ENCODE measurements at places on chromosomes 16 and 17. TPM values are rescaled to one million over a fixed set of nuclear protein-coding genes. Genes with fewer than 3 reads are reported as not detected.

DNA sequence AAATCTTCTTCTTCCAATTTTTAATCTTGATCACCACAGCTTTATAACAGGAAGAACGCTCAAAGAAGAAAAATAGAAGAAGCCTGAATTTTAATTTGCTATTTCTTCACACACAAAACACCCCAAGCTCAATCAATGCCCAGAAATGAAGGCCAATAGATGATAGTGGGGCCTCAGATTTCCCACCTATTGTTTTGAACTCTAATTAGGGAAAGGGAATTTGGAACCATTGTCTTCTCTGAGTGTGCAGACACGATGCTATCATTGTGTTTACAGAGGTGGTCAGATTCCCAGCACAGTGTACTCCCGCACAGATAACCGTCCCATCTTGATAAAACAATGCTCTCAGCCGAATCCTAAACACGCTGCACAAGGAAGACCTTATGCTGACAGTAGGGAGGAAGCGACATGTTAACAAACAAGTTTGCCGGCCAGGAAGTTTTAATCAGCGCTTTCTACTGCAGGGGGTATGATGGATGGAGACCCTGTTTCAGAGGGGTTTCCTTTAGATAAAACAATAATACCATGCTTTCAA is 684.7 kb downstream of the MAF start:
- H3K4me3 ChIP-seq = no peak overlapping the region
- DNase-seq = no peak
- no peaks in the 10 kb centered on the region for H3K4me1 ChIP-seq
- no peaks in the 10 kb centered on the region for H3K36me3 ChIP-seq

Gene ABI3
- 5.9 TPM for total RNA-seq

GRCh38 chr16:67663151-67663876 is 2.6 kb downstream of the PARD6A start:
- no peak for DNase-seq
- no peaks in the 10 kb centered on the region for H3K27me3 ChIP-seq
- no peak overlapping the region for H3K27ac ChIP-seq

Gene CCL18
- total RNA-seq = 6.0 TPM

DNA sequence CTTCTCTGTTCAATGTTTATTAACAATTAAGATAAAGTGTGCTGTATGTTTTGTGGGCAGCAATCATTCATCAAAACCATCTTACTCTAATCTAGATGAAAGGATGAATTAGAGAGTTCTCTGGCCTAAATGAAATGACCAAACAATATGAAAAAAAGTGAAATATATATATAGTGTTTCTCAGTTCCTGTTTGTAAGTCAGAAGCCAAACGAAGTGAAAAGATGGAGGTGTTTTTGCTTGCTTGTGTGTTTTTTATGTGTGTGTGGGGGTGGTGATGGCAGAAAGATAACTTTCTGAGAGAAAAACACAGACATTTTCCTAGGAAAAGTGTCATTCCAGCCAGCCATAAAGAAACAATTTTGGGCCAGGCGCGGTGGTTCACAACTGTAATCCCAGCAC is 138.6 kb downstream of the CDH8 start:
- H3K4me1 ChIP-seq = no peaks in the 10 kb centered on the region
- no peak overlapping the region for H3K27ac ChIP-seq
- H3K36me3 ChIP-seq = no peaks in the 10 kb centered on the region
- H3K27me3 ChIP-seq = no peaks in the 10 kb centered on the region
- no peak for DNase-seq

DNA sequence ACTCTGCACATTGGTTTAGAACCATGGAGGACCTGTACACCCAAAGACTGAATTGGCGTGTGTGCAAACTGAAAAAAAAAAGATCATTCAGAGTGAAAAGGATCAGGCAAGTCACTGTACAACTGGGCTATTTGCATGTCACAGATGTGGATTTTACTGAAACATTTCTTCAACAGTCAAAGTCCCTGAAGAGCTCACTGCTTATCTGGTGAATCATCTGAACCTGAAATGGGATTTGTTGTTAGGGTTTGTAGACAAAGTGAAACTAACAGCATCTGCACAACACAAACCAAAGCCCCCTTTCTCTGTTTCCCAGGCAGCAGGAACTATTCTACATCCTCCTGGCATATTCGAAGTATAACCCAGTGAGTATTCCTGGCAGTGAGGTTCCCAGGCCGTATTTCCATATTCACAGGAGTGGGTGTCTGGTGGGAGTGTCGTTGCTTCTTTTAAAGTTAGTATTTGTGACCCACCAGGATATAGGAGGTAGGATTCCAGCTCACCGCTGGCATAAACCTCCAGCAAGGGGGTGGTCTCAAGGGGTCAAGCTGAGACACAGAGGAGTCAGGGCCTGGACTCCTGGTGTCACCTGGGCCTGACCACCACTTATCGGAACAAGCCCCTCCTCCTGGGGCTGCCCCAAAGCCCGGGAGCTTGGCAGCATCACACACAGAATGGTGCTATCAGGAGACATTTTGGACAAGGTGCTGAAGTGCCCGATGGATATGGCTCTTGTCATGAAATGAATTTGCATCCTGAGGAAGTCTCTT is 80.9 kb downstream of the GOSR1 start:
- no peaks in the 10 kb centered on the region for H3K4me1 ChIP-seq
- no peaks in the 10 kb centered on the region for H3K27me3 ChIP-seq
- no peak for DNase-seq
- no peak overlapping the region for H3K27ac ChIP-seq
- H3K36me3 ChIP-seq = no peaks in the 10 kb centered on the region

Gene PLEKHH3
- total RNA-seq = 20.2 TPM

DNA sequence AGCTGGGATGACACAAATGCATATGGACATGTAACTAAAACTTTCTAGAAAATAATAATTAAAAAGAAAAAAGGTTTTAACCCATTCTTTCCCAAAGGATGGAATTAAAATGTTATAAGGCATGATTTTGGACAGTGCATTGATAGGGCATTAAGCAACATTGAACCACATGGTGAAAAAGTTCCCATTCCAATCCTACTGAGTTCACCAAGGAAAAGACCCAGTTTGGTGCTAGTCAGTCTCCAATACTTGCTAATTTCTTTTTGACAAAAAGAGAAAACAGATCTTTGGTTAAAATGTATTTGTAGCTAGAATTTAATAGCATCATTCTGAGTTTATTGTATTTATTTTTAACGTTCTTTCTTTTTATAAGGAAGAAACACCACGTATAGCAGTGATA is 28.1 kb downstream of the EMP2 start:
- no peak for DNase-seq
- peaks cover 18% of the 10 kb centered on the region for H3K36me3 ChIP-seq
- H3K4me1 ChIP-seq = peaks cover 13% of the 10 kb centered on the region
- H3K27me3 ChIP-seq = no peaks in the 10 kb centered on the region
- peak overlapping the region; percentile 59 for H3K27ac ChIP-seq
- H3K4me3 ChIP-seq = no peak overlapping the region

GRCh38 chr16:10897134-10897533 is 20.1 kb downstream of the CIITA start:
- no peak overlapping the region for H3K4me3 ChIP-seq
- no peaks in the 10 kb centered on the region for H3K4me1 ChIP-seq
- H3K27me3 ChIP-seq = no peaks in the 10 kb centered on the region
- H3K27ac ChIP-seq = peak overlapping the region; percentile 73
- H3K36me3 ChIP-seq = peaks cover 45% of the 10 kb centered on the region

- no peaks in the 10 kb centered on the region for H3K27me3 ChIP-seq
- H3K27ac ChIP-seq = peak overlapping the region; percentile 13
- H3K4me3 ChIP-seq = no peak overlapping the region
- H3K4me1 ChIP-seq = no peaks in the 10 kb centered on the region
- peaks cover 100% of the 10 kb centered on the region for H3K36me3 ChIP-seq
- no peak for DNase-seq
These were observed 13.2 kb downstream of the CTC1 start for GRCh38 chr17:8234361-8235270.

DNA sequence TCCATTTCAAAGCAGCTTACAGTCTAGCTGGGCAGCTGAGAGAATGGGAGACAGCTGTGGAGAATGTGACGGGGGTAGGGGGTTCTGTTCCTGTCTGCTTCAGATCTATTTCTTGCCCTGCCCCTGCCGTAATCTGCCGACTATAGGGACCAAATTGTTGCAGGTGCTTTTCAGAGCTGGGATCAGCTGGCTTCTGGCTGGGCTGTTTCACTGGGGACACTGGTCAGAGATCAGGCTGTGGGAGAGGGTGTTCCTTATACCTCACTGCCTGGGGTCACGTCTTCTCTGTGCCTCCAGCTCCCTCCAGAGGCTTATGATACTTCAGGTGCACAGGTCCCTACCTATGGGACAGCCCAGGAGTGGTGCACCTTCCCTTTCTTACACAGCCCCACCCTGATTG is 514.9 kb upstream of the GOT2 start:
- no peaks in the 10 kb centered on the region for H3K4me1 ChIP-seq
- no peak overlapping the region for H3K4me3 ChIP-seq
- no peak for DNase-seq
- no peaks in the 10 kb centered on the region for H3K27me3 ChIP-seq

- H3K4me1 ChIP-seq = peaks cover 67% of the 10 kb centered on the region
- H3K27me3 ChIP-seq = no peaks in the 10 kb centered on the region
- no peak for DNase-seq
- H3K36me3 ChIP-seq = no peaks in the 10 kb centered on the region
- H3K27ac ChIP-seq = peak overlapping the region; percentile 55
These were observed 320.7 kb downstream of the SEC14L1 start for GRCh38 chr17:77461277-77462057.

Gene GP1BA
- not detected for total RNA-seq

GRCh38 chr16:9185381-9185780 is 93.9 kb downstream of the HAPSTR1 start:
- H3K4me3 ChIP-seq = no peak overlapping the region
- DNase-seq = no peak
- no peaks in the 10 kb centered on the region for H3K27me3 ChIP-seq
- no peaks in the 10 kb centered on the region for H3K4me1 ChIP-seq
- no peak overlapping the region for H3K27ac ChIP-seq

Gene CDT1
- total RNA-seq = 0.61 TPM

DNA sequence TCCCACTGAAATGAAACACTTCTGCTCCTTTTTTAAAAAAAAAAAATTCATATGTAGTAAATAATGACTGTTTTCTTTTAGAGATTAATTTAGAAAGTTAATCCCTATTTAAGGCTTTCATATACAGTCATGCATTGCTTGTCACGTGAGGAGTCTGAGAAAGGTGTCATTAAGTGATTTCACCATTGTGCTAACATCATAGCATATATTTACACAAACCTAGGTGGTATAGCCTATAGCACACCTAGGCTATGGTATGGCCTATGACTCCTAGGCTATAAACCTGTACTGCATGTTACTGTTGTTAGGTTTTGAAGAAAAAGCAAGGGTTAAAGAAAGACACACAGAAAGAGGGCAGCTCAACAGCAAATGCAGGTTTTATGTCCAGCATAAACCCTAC is 13.7 kb downstream of the PPY start:
- no peak overlapping the region for H3K4me3 ChIP-seq
- H3K27ac ChIP-seq = no peak overlapping the region
- H3K4me1 ChIP-seq = peaks cover 11% of the 10 kb centered on the region
- no peak for DNase-seq
- H3K36me3 ChIP-seq = no peaks in the 10 kb centered on the region

Measured in heart left ventricle (tissue), 16 donors.